Fibroblast of the aortic adventitia (primary cell): ENCODE measurements at places on chromosomes 16 and 17.

GRCh38 chr16:5605404-5605803 is 507.8 kb upstream of the EEF2KMT start:
- no peak for DNase-seq

DNA sequence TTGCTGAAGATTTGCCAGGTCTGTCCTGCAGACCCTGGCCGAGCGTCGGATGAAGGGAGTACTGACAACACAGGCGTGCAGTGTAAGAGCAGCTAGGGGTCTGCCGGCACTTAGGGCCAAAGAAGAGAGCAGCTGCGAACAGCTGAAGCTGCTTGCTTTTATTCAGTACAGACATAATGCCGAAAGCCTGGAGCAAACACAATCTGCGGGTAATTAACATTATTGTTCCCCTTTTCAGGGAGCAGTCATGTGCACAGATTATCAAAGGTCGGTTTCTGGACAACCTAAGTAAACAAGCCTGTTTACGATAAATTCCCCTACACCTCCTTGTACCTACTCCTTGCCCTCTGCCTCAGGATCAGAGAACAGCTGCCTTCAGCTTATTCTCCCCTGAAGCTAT is 12.0 kb upstream of the KRT23 start:
- DNase-seq, result no peak

GRCh38 chr16:87824991-87825841 is 44.1 kb downstream of the SLC7A5 start:
- no peak for DNase-seq

- no peak for DNase-seq
Measured at GRCh38 chr16:31130899-31131298, 4.6 kb downstream of the PRSS8 start.

DNA sequence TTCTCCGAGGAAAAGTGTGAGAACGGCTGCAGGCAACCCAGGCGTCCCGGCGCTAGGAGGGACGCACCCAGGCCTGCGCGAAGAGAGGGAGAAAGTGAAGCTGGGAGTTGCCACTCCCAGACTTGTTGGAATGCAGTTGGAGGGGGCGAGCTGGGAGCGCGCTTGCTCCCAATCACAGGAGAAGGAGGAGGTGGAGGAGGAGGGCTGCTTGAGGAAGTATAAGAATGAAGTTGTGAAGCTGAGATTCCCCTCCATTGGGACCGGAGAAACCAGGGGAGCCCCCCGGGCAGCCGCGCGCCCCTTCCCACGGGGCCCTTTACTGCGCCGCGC is at the start of gene ERBB2:
Gene ERBB2, plus strand, starts transcription at position 247 of the 330 bp plus-strand sequence. CDS start 175 bp downstream, outside the sequence.
- peak; percentile 75 for DNase-seq

GRCh38 chr17:82110298-82110697 is 12.3 kb upstream of the FASN start:
- no peak for DNase-seq

GRCh38 chr16:86978445-86979030 is 338.7 kb downstream of the C16orf95 start:
- DNase-seq, result no peak

- no peak for DNase-seq
Measured at GRCh38 chr17:31609996-31610910, 218.8 kb downstream of the RAB11FIP4 start.

- DNase-seq, result no peak
Measured at GRCh38 chr17:21330436-21331160, 45.6 kb upstream of the KCNJ12 start.

GRCh38 chr16:15701975-15702970 is 52.2 kb downstream of the NDE1 start:
- no peak for DNase-seq

DNA sequence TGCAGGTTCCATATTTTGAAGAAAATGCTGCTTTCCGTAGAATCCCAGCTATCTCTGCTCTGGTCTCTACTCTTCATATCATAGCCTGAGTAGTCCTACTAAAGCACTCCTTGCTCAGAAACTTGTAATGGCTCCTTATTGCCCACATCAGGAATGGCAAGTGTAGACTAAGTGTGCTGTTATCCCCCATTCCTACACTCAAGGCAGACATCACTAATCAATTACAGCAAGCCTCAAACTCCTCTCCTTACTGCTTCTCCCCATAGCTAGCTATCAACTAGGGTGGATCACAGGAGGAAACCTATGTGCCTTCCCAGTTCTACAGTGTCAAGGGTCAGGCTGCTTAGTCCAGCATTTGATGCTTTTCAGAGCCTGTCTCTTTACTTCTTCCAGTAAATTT is 163.4 kb downstream of the HAPSTR1 start:
- no peak for DNase-seq

GRCh38 chr17:48835971-48836370 is 5.1 kb downstream of the CALCOCO2 start:
- no peak for DNase-seq

GRCh38 chr16:56368545-56368944 is 56.8 kb downstream of the AMFR start:
- DNase-seq, result no peak

DNA sequence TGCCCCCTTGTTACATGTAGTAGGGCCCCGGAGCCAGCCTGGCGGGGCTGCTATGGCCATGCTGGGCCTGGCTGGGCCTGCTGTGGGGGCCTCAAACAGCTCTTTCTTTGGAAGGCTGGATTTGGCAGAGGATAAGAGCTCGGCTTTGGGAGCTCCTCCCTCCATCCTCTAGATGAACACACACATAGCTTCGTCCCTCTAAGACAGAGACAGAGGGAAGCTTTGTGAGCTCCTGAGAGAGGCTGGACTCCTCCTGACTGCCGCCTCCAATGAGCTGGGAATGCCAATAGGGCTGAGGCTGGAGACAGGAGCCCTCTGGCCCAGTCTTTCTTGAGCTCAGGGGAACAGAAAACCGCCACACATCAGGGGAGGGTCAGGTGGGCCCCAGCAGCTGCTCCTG is 37.3 kb upstream of the CDC42EP4 start:
- peak; percentile 32 for DNase-seq

GRCh38 chr17:27608328-27609230 is 22.4 kb upstream of the LGALS9 start:
- DNase-seq, result no peak

DNA sequence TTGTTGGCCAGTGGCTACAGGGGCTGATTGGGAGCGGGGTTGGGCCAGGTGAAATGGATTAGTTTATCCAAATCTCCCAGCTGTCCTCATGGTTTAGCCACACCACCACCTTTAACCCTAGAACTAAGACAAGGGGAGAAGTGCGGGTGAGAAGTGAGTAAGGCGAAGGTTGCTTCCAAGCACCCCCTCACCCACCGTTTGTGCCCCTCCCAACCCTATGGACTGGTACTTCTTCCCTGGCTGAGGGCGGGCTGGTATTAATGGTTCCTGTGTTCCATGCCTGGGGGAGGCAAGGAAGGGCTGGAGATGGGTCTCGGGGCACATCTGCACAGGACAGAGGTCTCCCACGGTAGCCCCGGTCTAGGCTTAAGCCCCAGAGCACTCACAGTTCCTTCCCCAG is 25.1 kb downstream of the NT5M start:
- DNase-seq, result no peak

GRCh38 chr17:27862004-27862403 is 31.2 kb downstream of the LYRM9 start:
- no peak for DNase-seq

DNA sequence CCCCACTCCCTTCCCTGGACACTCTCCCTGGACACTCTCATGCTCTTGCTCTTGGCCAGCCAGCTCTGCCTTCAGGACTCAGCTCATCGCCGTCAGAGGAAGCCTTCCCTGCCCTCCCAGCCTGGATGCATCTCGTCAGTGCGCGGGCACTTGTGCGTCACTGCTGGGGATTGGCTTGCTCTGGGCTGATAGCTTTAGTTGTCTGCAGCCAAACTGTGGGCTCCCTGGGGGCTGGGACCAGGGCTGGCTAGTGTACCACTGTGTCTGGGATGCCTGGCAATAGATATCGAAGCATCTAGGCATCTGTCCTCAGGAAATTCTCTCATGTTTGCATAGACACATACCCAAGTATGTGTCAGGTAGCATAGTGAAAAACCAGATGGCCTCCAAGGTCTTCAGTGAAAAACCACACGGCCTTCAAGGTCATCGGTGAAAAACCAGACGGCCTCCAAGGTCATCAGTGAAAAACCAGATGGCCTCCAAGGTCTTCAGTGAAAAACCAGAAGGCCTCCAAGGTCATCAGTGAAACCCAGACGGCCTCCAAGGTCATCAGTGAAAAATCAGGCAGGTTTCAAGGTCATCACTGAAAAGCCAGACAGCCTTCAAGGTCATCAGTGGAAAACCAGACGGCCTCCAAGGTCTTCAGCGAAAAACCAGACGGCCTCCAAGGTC is 72.0 kb downstream of the CMIP start:
- peak; percentile 80 for DNase-seq

- no peak for DNase-seq
Measured at GRCh38 chr16:84780544-84781376, 39.0 kb upstream of the CRISPLD2 start.

- DNase-seq, result peak; percentile 99
Measured at GRCh38 chr17:78935419-78936323, 10.5 kb upstream of the TIMP2 start.

DNA sequence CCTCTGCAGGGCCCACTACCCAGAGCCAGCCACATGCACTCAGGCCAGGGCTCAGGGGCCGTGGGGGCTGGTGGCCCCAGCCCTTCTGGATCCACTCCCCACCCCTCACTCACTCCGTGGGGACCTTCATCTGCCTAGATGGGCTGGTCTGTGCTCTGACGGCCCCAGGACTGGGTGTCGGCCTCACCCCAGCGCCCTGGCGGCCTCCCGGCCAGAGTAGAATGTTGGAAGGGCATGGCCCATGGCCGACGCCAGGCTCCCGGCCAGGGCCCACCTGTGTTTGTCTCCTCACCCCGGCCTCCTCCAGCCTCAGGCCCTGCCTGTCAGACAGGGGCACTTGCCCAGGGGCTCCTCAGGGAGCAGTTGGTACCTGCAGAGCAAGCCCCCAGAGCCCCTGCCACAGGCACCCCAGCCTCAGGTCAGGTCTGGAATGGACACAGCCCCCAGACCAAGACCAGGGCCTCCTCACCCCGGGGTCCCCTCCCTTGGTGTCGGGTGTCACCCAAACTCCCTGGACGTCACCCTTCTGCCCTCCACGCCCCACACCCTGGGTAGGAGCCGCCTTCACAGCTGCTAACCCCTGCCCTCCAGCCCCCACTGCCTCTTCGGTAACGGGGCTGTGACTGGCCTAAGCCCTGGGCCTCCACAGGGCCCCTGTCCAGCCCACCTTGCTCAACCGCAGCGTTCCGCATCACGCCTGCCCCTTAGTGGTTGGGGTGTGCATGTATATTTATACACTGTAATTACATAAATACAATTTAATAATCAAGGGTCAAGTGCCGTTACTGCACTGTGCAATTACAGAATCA is 3.0 kb upstream of the CDH15 start:
- DNase-seq, result no peak

DNA sequence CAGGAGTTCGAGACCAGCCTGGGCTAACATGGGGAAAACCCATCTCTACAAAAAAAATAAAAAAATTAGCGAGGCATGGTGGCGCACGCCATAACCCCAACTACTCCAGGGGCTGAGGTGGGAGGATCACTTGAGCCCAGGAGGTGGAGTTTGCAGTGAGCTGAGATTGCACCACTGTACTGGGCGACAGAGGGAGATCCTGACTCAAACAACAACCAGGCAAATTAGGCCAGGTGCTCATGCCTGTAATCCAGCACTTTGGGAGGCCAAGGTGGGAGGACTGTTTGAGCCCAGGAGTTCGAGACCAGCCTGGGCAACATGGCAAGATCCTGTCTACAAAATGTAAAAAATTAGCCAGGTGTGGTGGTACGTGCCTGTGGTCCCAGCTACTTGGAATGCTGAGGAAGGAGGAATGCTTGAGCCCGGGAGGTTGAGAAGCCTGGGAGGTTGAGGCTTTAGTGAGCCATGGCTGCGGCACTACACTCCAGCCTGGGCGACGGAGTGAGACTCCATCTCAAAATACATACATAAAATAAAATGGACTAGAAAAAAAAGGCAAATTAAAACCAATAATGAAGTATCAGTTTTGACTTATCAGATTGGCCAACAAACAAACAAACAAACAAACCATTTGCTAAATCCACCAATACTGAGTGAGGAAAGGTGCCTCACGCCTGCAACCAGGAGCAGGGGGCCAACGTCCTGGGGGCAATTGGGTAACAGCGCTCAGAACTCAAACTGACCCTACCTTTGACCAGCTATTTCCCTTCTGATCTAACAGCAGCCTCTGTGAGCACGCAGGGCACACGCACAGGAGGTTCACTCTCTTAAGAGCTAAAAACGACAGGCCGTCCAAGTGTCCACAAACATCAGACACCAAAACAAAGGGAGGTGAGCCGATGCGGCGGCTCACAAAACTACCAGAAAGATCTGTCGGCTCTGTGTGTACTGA is 19.4 kb upstream of the FASN start:
- no peak for DNase-seq

GRCh38 chr16:85005285-85006069 is 5.9 kb downstream of the ZDHHC7 start:
- DNase-seq, result peak; percentile 87

DNA sequence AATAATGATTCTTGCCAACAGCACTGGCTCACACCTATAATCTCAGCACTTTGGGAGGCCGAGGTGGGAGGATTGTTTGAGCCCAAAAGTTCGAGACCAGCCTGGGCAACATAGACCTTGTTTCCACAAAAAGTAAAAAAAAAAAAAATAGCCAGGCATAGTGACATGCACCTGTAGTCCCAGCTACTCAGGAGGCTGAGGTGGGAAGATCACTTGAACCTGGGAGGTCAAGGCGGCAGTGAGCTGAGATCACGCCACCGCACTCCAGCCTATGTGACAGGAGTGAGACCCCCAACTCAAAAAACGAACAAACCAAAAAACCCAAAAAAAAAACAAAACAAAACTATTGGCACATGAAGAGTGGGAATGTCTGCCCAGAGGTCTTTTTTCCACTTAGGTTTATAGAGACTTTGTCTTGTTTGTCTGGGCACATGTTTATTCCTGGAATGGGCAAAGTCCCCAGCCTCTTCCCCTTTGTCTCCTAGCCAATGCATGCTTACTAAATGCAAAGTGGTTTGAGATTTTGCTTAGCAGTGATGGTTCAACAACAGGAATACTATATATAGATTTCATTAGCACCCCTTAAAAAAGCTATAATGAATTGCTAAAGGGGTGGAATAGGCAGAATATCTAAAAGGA is 25.9 kb downstream of the NMT1 start:
- no peak for DNase-seq

GRCh38 chr16:56607109-56607618 is 1.2 kb upstream of the MT2A start:
- peak; percentile 97 for DNase-seq

- DNase-seq, result no peak
Measured at GRCh38 chr16:67648764-67649407, 3.9 kb downstream of the CARMIL2 start.

GRCh38 chr16:5858180-5858579 is 760.6 kb upstream of the EEF2KMT start:
- no peak for DNase-seq

- peak; percentile 43 for DNase-seq
Measured at GRCh38 chr16:23074423-23074822, 74.8 kb downstream of the USP31 start.

- peak; percentile 4 for DNase-seq
Measured at GRCh38 chr17:43309505-43310332, 75.9 kb upstream of the RNU2-1 start.

DNA sequence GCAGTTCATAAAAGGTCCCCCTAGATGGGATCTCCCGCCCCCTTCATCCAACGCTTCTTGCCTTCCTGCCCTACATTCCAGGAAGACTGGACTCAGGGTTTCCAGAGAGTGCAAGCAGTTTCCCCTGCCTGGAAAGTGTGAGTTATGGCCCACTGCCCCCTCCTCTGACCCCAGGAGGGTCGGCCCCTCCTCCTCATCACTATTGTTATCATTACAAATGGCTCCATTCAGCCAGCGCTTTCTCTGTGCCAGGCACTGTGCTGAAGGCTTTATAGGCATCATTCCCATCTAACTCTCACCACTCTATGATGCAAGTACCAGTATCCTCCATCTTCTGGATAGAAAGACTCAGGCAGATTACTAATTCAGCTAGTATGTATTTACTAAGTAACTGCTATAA is 90.7 kb downstream of the USP31 start:
- no peak for DNase-seq
